ENCODE measurements at places on chromosomes 7 and 10.

DNA sequence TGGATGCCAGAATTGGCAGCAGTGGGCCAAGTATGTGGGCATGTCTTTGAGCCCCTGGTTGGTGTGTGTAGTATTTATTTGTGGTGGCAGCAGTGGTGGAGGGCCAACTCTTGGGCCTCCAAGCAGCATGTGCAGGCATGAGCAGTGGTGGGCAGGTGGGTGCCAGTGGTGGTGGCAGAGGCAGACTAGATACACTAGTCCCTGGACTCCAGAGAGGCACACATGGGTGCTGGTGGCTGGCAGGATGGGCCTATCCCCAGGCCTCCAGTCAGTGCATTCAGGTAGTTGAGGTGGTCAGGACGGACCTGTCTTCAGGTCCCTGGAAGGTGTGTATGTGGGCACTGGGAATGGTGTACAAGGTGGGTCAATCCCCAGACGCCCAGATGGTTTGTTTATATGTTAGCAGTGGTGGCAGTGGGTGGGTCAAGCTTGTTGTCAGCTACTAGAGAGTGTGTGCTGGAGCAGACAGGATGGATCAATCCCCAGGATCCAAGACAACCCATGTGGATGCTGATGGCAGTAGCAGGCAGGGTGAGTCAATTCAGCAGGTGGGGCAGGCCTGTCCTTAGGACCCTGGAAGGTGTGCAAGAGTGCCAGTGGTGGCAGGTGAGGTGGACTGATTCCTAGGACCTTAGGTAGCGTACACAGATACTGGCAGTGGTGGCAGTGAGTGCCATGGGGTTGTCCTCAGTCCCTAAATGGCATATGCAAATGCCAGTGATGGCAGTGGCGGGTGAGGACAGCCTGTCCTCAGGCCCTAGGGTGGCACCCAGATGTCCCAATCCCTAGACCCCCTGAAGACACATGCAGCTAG, 294.3 kb downstream of the RPS24 start:
- DNase-seq, result no peak

DNA sequence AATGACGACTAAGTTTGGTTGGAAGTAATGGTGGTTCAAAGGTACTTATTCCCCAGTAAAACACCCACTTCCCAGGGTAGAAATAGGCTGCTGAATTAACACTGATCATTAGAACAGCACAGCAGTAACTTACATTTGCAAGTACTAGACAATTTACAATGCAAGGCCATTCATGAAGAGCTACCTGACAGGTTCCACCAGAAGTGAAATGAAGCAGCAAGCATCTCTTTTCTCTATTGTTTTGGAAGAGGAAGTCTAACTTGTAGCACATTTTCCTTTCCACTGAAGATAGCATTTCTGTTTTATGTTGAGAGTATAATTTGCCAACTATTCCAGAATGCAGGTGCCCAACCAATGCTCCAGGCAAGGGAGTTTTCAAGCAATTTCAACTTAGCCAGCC, 145.9 kb downstream of the CREB5 start:
- DNase-seq, result no peak

DNA sequence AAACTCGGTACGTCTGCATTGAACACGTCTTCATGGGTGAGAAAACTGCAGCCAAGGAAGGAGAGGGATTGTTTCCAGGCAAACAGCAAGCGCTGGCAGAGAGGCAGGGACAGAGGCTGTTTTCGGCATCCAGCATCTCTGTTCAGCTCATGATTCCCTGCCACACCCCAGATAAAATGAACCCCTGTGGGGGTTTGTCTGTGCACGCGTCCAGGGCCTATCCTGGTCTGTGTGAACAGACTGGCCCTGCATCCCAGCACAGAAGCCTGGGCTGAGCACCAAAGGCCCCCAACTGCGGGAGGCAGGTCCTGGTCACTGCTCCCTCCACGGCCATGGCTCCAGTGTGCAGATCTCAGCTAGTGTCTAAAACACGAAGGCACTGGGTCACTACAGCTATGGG, 83.3 kb upstream of the FAM20C start:
- DNase-seq, result no peak

DNA sequence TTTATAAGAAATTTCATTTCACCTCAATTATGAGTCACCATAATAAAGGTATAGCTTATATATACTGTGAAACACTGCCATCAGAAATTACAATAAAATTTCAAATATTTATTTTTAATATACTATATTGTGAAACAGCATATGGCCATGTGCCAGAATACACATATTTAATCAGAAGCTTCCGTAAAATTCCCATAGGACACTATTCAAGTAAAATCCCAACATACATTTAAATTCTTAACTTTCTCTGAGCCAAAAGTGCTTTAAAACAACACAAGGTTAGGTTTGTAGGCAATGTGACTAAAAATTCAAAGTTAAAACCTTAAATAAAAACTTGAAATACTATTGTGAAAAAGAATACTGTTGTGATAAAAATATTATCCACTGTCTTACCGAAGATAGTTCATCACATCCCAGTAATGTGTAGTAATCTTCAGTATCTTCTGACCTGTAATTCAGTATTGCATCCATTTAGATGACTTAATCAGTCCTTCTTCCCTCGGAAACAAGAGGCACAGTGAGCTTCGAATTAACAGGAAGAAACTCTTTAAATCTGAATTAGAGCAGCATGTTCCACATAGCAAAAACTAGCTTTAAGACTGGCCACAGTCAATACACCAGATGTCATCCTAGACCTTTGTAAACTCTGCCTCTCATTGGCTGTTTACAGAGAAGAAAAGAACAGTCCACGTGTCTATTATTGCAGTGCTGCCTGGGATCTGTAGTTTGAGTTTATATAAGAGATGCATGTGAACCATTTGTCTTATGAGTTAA, at the start of gene DNAJC12:
Gene DNAJC12 (minus strand): TSS at position 648 of the 774 bp plus-strand sequence. CDS start 177 bp downstream, at position 471.
- no peak for DNase-seq

GRCh38 chr10:30454744-30455510, 20.9 kb downstream of the MAP3K8 start:
- no peak for DNase-seq

GRCh38 chr7:152435384-152436110, at the start of gene KMT2C:
Gene KMT2C, minus strand, starts transcription at chr7:152436003. Its CDS starts 217 bp downstream, at chr7:152435786.
- DNase-seq, result peak; percentile 31

GRCh38 chr7:20514364-20514763, 101.1 kb upstream of the ABCB5 start:
- no peak for DNase-seq

DNA sequence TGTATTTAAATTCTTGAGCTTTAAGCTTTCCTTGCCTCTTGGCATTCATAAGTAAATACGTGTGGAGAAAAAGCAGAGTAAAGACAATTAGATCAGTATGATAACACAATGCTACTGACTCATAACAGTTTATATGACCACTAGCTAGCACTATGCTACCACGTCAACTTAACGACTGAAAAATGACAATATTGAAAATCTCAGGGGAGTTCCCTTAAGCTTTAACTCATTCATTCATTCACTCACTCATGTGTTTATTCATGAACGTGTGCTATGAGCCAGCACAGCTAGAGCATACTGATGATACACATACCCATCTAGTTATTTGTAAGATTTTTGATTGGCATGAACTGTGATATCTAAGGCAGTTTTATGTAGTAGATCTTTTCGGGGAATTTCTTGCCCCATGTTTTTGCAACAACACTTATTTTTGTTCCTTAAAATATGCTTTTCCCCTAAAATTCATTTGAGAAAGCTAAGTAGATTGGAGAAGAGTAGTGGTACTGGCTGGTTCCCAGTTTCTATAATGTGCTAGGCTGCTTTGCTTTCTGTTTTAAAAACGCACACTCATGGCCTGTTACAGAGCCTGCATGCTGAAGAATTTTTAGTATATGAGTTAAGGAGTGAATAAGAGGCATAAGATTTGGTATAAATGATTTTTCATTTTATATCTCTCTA, 57.4 kb upstream of the ACBD5 start:
- no peak for DNase-seq

- peak; percentile 52 for DNase-seq
Measured at GRCh38 chr7:35722054-35722849, 27.3 kb upstream of the HERPUD2 start.

- no peak for DNase-seq
Measured at GRCh38 chr7:6589151-6589828, 531 bp upstream of the INTS15 start.

DNA sequence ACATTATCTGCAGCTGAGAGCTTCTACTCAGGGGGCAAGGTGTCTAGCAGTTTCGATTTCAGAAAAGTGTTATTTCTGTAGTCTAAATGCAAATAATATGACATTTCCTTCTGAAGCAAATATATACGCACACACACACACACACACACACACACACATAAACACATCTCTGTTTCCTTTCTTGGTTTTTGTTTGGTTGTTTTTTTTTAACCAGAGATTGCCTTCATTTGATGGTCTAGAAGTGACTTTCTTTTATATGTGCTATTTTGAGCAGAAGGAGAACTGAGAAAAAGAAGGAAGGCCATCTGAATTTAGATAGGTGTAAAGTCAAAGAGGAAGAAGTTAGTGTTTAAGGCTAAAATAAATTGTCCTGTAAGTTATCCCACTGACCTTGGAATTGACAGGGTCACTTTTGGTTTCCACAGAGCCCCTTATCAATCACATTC, 142.2 kb downstream of the TRIL start:
- DNase-seq, result peak; percentile 24

- DNase-seq, result no peak
Measured at GRCh38 chr10:89151857-89152256, 55.3 kb downstream of the CH25H start.

Measured in stimulated activated naive B cell treated with anti-CD40 and anti-IgM and Interleukin-4, amounts not matched to agents 10 μg/mL and 1 μg/mL and 100 μg/mL, for 72 hours (primary cell).